Melanocyte of skin (primary cell): ENCODE measurements at places on chromosomes 4 and X. TPM values are rescaled to one million over a fixed set of nuclear protein-coding genes. Genes with fewer than 3 reads are reported as not detected.

Gene REELD1
- not detected in 2 replicates for total RNA-seq

Gene GLRB
- 0.67 and 1.1 TPM in 2 replicates for total RNA-seq

Gene PITX2
- total RNA-seq: not detected in 2 replicates

Gene EGF
- under 0.01 and 0.73 TPM in 2 replicates for total RNA-seq

Gene MAGEA12
- not detected in 2 replicates for total RNA-seq

Gene TRPC5OS
- total RNA-seq: not detected in 2 replicates

Gene CT45A5
- not detected in 2 replicates for total RNA-seq

Gene XK
- total RNA-seq: under 0.01 TPM in 2 replicates

Gene GUCY1B1
- 1.5 and 1.7 TPM in 2 replicates for total RNA-seq

Gene CDKL2
- 4.3 TPM in 2 replicates for total RNA-seq

Gene TCEANC
- 2.3 and 2.5 TPM in 2 replicates for total RNA-seq

Gene ADH6
- total RNA-seq: not detected in 2 replicates

Gene ARAP2
- total RNA-seq: 20.6 and 27.6 TPM in 2 replicates

Gene RAB9B
- total RNA-seq: 0.67 and 1.9 TPM in 2 replicates

Gene FAM9B
- total RNA-seq: not detected in 2 replicates

Gene HTATSF1
- 20.0 and 28.7 TPM in 2 replicates for total RNA-seq

Gene CTAG1B
- not detected in 2 replicates for total RNA-seq
